ENCODE measurements at places on chromosomes 5 and 9.

- DNase-seq: no peak
Measured at GRCh38 chr5:14172149-14172795, 29.1 kb downstream of the TRIO start.

- no peak for DNase-seq
Measured at GRCh38 chr5:172699999-172700364, 58.9 kb downstream of the NEURL1B start.

DNA sequence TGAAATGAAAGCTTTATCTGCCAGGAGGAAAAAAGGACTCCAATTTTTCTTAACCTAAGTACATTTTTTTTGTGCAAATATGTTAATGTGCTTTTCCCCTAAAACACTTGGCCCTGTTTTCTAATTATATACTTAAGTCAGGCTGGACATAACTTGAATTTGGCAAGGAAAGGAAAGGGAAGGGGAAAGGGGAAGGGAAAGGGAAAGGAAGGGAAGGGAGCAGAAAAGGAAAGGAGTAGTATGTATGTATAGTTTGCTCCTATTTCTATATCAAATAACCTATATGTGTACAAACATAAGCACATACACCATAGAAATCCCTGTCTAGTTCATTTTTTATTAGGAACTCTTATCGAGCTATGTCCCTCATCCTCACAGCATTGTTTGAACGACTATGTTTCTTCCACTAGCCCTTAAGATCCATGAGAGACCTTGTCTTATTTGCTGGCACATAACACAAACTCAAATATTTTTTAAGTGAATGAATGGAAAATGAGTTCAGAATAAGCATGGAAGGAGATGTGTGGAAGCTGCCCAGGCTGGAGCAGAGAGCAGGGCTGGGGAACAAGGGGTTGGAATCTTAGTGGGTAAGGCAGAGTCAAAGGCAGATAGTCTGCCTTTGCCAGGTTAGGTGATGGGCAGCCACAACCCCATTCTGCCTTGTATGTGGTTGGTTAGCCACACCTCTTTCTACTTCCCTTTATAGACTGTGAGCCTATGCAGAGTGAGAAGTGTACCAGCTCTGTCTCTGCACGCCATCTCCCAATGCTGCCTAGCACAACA, 70.0 kb downstream of the KLHL3 start:
- DNase-seq: no peak

DNA sequence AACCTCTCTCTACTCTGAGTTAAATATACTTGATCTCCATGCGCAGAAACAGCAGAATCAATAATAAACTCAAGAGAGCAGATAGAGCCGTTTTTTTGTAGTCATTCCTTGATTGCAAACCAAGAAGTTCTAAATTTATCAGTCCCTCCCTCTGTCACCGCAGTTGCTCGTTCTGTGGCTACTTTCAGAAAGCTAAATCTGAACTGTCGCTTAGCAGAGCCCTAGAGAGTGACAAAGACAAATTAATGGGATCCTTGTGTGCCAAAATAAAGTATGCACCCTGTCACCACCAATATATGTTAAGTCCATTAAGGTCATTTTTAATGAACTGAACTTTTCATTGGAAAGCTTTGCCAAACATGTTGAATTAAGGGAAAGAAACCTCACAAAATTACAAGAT, 218.3 kb downstream of the ADAMTSL1 start:
- no peak for DNase-seq

DNA sequence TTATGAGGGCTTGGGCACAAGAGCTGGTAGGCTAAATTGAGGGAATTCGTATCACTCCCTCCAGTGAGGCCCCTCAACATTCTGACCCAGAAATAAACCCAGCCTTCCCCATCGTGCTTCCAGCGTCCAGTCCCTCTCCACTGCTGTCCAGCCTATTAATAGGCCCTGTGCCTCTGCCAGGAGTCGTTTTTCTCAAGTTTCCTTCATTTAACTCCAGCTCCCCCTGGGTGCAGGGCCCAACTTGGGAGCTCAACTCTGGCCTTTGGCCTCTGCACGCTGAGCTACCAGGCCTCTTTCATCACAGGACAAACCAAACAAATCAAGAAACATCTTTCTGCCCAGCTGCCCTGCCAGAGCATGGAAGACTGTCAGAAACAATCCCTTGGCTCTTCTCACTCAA, 10.0 kb downstream of the HBEGF start:
- no peak for DNase-seq
